PC-3 (cell line): ENCODE measurements at places on chromosomes 3 and 15. TPM values are rescaled to one million over a fixed set of nuclear protein-coding genes. Genes with fewer than 3 reads are reported as not detected.

DNA sequence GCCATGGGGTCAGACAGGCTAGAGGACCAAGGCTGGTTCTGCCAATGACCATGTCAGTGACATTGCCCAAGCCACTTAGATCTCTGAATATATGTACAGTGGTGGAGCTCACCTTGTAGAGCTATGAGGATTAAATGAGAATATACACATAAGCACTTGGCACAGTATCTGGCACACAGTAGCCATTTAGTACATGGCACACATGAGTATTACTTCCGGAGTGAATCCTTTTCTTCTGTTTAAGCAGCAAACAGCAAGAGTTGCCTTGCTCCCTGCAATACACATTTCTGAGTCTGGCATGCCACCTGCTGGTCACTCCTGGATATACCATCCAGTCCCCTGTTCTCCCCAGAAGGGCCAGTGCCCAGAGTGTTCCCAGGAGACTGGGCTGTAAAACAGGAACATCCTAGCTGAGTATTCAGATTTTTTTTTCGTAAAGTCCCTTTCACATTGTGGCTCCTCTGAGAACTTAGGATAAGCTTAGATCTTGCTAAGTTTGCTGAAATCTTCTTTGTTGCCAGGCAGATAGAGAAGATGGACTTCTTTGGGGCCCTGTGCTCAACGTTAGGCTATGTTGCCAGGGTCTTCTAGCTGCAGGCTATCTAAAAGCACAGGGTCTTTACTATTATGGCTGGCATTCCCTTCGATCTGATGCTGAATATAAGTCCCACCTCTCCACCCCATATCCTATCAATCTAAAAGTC lies 203.4 kb downstream of the ADAMTS9 start:
- DNase-seq = peak; percentile 73
- H3K36me3 ChIP-seq = no peaks in the 10 kb centered on the region
- H3K4me3 ChIP-seq = no peak overlapping the region
- no peaks in the 10 kb centered on the region for H3K4me1 ChIP-seq
- no peaks in the 10 kb centered on the region for H3K27me3 ChIP-seq

GRCh38 chr3:141828487-141828886 lies 48.0 kb upstream of the ATP1B3 start:
- peaks cover 7% of the 10 kb centered on the region; the same call in 1 of the 2 replicates for H3K4me1 ChIP-seq
- no peak overlapping the region for H3K27ac ChIP-seq
- H3K4me3 ChIP-seq = no peak overlapping the region
- DNase-seq = no peak
- no peaks in the 10 kb centered on the region for H3K27me3 ChIP-seq

DNA sequence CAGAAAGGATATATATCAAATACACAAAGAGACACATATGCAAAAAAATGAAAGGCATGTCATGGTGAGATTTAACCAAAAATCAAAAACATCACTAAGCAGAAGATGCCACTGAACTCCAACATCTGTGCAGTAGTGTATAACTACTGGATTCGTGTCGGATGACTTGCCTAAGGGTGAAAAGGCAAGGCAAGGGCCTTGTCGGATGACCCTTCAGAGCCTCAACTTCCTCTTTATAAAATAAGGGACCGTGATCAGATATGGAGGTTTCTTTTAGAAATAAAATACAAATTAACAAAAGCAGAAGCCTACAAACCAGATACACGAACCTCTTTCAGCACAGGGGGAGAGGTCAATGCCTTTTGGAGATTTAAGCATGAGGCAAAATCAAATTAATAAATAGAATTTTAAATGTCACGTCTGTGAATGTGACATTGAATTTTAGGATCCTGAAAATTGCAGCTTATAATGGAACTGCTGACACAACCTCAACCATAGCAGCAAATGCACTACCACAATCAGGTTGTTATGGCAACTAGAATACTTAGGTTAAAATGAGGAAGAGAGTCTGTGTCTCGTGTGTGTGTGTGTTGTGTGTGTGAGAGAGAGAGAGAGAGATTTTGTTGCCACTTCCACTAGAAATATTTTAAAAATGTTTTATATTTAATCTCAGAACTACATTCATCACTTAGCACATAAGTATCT lies 8.3 kb upstream of the CHRM5 start:
- no peaks in the 10 kb centered on the region for H3K27me3 ChIP-seq
- DNase-seq = no peak
- H3K36me3 ChIP-seq = no peaks in the 10 kb centered on the region
- no peak overlapping the region for H3K4me3 ChIP-seq
- H3K27ac ChIP-seq = no peak overlapping the region
- peaks cover 9% of the 10 kb centered on the region for H3K4me1 ChIP-seq

- no peak overlapping the region for H3K27ac ChIP-seq
- no peak overlapping the region for H3K4me3 ChIP-seq
- no peaks in the 10 kb centered on the region for H3K27me3 ChIP-seq
- H3K4me1 ChIP-seq = no peaks in the 10 kb centered on the region
- DNase-seq = no peak
These were observed 177.4 kb upstream of the LINGO1 start for GRCh38 chr15:77810130-77810571.

- H3K27ac ChIP-seq = no peak overlapping the region
- H3K4me1 ChIP-seq = peaks cover 7% of the 10 kb centered on the region
- no peaks in the 10 kb centered on the region for H3K27me3 ChIP-seq
- no peak overlapping the region for H3K4me3 ChIP-seq
- no peaks in the 10 kb centered on the region for H3K36me3 ChIP-seq
- no peak for DNase-seq
These were observed 9.7 kb upstream of the SLMAP start for GRCh38 chr3:57746156-57747010.

DNA sequence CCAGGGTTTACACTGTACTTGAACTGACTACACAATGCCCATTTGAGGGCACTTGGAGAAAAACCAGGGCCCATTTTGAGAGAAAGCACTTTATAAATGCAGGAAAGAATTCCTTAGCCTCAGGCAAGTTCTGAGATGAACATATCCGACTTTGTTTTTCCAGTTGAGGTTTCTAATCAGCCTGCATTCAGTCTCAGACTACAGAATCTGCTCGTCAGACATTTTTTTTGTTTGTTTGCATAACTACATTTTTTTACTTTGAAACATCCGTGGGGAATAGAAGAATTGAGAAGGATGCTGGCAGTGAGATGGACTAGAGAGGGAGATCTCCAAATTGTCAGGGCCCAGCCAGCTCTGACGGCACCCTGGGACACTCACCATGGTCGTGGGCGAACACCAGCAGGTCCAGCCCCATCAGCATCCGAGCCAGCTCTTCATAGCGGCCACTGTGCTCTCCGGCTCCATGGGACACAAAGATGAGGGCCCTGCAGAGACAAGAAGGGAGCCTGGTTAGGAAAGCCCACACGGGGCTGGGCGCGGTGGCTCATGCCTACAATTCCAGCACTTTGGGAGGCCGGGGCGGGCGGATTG lies 40.8 kb downstream of the MGLL start:
- DNase-seq = no peak
- peaks cover 11% of the 10 kb centered on the region for H3K4me1 ChIP-seq
- H3K36me3 ChIP-seq = peaks cover 14% of the 10 kb centered on the region
- no peaks in the 10 kb centered on the region for H3K27me3 ChIP-seq
- H3K4me3 ChIP-seq = no peak overlapping the region
- no peak overlapping the region for H3K27ac ChIP-seq

DNA sequence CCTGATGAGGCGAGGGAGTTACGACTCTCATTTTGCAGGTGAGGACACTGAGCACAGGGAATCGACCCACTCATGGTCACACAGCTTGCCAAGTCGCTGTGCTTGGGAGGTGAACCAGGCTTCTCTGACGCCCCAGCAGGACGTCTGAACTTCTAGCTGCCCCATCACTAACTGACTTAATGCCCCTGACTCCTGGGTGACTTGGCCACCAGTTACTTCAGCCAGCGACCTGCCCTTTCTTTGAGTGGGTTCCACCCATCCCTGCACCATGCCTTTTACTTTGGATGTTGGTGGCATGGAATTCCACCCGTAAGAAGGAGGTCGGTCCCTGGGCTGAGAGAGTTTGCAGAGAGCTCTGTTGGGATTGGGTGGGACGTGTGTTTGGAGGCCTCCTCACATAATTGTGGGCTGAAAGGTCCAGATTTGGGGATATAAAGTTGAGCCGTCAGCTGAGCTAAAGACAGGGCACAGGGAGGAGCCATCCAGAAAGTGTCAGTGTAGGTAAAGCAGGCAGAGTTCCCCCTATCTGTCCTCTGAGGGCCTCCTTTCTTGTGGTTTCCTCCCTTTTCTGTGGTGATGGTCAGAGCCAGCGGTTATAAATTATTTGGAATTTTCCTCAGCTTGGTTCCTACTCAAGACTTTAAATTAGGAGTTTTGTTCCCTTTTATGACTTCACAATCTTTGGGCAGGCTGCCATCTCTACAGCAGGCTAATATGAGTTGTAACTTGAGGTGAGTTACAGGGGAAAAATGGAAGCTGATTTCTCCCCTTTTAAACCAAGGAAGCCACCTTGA lies 55.0 kb downstream of the FLNB start:
- no peak overlapping the region for H3K4me3 ChIP-seq
- no peak overlapping the region for H3K27ac ChIP-seq
- peaks cover 5% of the 10 kb centered on the region for H3K36me3 ChIP-seq
- H3K27me3 ChIP-seq = no peaks in the 10 kb centered on the region
- peak; percentile 55 for DNase-seq
- peaks cover 65% of the 10 kb centered on the region for H3K4me1 ChIP-seq

GRCh38 chr3:10557781-10558373 lies 52.5 kb upstream of the ATP2B2 start:
- no peak overlapping the region for H3K27ac ChIP-seq
- peaks cover 29% of the 10 kb centered on the region for H3K27me3 ChIP-seq
- DNase-seq = peak; percentile 56

- no peak overlapping the region for H3K27ac ChIP-seq
- no peaks in the 10 kb centered on the region for H3K4me1 ChIP-seq
- no peak overlapping the region for H3K4me3 ChIP-seq
- peaks cover 8% of the 10 kb centered on the region; the same call in 1 of the 2 replicates for H3K27me3 ChIP-seq
- no peak for DNase-seq
- no peaks in the 10 kb centered on the region for H3K36me3 ChIP-seq
These were observed 99.1 kb downstream of the TMEM108 start for GRCh38 chr3:133137042-133137996.

DNA sequence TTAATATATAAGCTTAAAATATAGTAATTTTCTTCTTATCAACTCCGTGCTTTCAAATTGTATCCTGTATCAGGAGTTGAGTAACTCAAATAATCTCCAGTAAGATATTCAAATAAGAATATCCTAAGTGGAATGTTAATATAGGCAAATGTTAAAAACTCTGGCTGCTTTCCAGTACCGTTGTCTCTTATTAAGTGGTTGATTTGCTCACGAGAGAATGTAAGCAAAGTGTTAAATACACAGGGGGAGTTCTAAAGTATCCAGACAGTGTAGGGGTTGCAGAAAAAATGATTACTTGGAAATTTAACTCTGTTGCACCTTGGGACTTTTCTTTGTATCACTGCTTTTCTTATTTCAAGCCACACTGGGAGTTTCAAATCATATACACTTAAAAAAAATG lies 478.9 kb upstream of the TBL1XR1 start:
- H3K27ac ChIP-seq = no peak overlapping the region
- peaks cover 4% of the 10 kb centered on the region; the same call in 1 of the 2 replicates for H3K4me1 ChIP-seq
- H3K4me3 ChIP-seq = no peak overlapping the region
- H3K36me3 ChIP-seq = no peaks in the 10 kb centered on the region
- no peaks in the 10 kb centered on the region for H3K27me3 ChIP-seq

- H3K4me3 ChIP-seq = no peak overlapping the region
- no peaks in the 10 kb centered on the region for H3K4me1 ChIP-seq
- H3K27me3 ChIP-seq = no peaks in the 10 kb centered on the region
- DNase-seq = no peak
These were observed 69.9 kb upstream of the TNFSF10 start for GRCh38 chr3:172592898-172593669.

- H3K36me3 ChIP-seq = no peaks in the 10 kb centered on the region
- peaks cover 13% of the 10 kb centered on the region for H3K4me1 ChIP-seq
- H3K27ac ChIP-seq = no peak overlapping the region
- H3K27me3 ChIP-seq = no peaks in the 10 kb centered on the region
- DNase-seq = no peak
- H3K4me3 ChIP-seq = no peak overlapping the region
These were observed 234.8 kb downstream of the CHST2 start for GRCh38 chr3:143354342-143354741.

Gene LPCAT4
- 37.0 and 38.2 TPM in 2 replicates for total RNA-seq

Gene GRM2
- 0.07 and 0.17 TPM in 2 replicates for total RNA-seq

Gene A4GNT
- not detected in 2 replicates for total RNA-seq

Gene EAF2
- total RNA-seq = 2.8 and 8.6 TPM in 2 replicates

Gene NCEH1
- 28.2 and 33.9 TPM in 2 replicates for total RNA-seq

Gene SPINK8
- not detected in 2 replicates for total RNA-seq

Gene ACAN
- not detected in 2 replicates for total RNA-seq

Gene TMPRSS7
- total RNA-seq = 0.33 TPM in 1 of 2 replicates, not detected in the other

Gene GOLGA6D
- not detected in 2 replicates for total RNA-seq

Gene MUC4
- total RNA-seq = not detected in 2 replicates

Gene OCA2
- total RNA-seq = not detected in 2 replicates

Gene FETUB
- not detected in 2 replicates for total RNA-seq

Gene SPESP1
- total RNA-seq = not detected in 2 replicates
